ENCODE measurements at places on chromosomes 13 and 19.

DNA sequence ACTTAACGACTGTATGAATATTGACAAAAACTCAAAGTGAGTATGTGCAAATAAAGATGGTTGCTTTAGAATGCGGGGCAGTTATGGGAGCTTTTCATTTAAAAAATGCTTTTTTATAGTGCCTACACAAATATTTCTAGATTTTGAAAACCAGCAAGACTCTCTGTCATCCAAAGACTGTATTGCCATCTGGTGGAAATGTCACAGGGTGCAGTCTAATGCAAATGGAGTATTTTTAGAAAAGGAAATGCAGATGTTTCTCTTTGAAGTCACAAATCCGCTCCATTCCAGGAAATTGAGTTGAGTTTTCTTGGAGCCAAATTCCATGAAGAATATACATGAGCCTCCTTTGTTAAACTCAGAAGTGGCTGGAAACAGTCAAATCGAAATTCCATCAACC, 2.3 kb upstream of the C1QTNF9B start:
- DNase-seq, result no peak

- peak; percentile 75 for DNase-seq
Measured at GRCh38 chr13:73984949-73985691, 149.1 kb downstream of the KLF12 start.

GRCh38 chr13:30652746-30653386, 35.1 kb downstream of the USPL1 start:
- no peak for DNase-seq

GRCh38 chr13:83568019-83568418, 314.3 kb downstream of the SLITRK1 start:
- DNase-seq, result no peak

DNA sequence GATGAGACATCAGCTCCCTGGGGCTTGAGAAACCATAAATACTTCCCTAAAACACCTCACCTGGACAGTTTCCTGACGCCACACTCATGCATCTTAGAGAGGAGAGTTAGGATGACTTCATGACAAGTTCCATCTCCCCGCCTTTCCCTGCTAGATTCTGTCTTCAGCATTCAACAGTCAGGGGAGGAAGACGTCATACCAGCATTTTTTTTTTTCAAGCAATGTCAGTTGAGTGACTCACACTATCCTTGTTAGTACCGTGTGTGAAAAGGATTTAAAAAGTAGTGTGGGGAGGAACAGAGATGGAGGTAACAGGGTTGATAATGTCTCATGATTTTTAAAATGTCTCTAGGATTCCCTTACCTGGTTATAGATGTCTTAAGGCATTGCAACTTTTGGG, at the start of gene OR7D2:
Gene OR7D2, plus strand, starts transcription at position 79 of the 400 bp plus-strand sequence. CDS start 6,803 bp downstream, outside the sequence.
- no peak for DNase-seq

- peak; percentile 65 for DNase-seq
Measured at GRCh38 chr13:30346153-30346788, 38.9 kb upstream of the KATNAL1 start.

All from CD4-positive, alpha-beta T cell (primary cell).